Activated CD8-positive, alpha-beta memory T cell treated with anti-CD3 and anti-CD28 coated beads, Interleukin-2, amount 10 ng/mL, durations not matched to agents 7 days and 5 days (primary cell): ENCODE measurements at places on chromosomes 1 and 21. TPM values are rescaled to one million over a fixed set of nuclear protein-coding genes. Genes with fewer than 3 reads are reported as not detected.

- H3K4me1 ChIP-seq, result peaks cover 24% of the 10 kb centered on the region
- peaks cover 21% of the 10 kb centered on the region for H3K36me3 ChIP-seq
- DNase-seq, result no peak
- H3K27me3 ChIP-seq, result no peaks in the 10 kb centered on the region
These were observed 2.9 kb downstream of the FLVCR1 start for GRCh38 chr1:212860713-212861581.

The TMEM125 gene
- not detected for total RNA-seq

DNA sequence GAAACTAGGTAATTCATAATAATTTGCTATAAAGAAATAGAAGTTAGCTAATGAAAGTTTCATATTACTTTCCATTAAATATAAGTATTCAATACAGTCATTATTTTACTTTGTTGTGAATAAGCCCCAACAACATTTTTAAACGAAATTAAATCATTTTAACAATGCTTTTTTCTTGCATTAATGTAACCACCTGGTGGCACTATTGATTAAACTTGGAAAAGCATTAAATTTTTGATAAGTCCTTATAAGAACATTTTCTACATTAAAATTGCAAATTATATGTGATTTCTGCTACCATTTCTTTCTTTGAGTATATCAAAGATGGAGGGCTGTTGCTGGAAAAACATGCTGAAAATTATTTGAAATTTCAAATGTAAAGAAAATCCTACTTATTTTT, 918.8 kb upstream of the TMPRSS15 start:
- DNase-seq, result no peak
- H3K4me3 ChIP-seq, result no peak overlapping the region
- H3K27ac ChIP-seq, result no peak overlapping the region
- H3K27me3 ChIP-seq, result no peaks in the 10 kb centered on the region
- H3K4me1 ChIP-seq, result no peaks in the 10 kb centered on the region

GRCh38 chr1:151458802-151459330, 428 bp downstream of the POGZ start:
- peak overlapping the region; percentile 76 for H3K27ac ChIP-seq
- H3K27me3 ChIP-seq, result peaks cover 24% of the 10 kb centered on the region
- H3K36me3 ChIP-seq, result peaks cover 10% of the 10 kb centered on the region
- peak; percentile 66 for DNase-seq
- peak overlapping the region; percentile 64 for H3K4me3 ChIP-seq

- H3K4me1 ChIP-seq, result peaks cover 3% of the 10 kb centered on the region
- no peak overlapping the region for H3K27ac ChIP-seq
- no peak overlapping the region for H3K4me3 ChIP-seq
- no peak for DNase-seq
- H3K36me3 ChIP-seq, result no peaks in the 10 kb centered on the region
These were observed 27.2 kb upstream of the SLC22A15 start for GRCh38 chr1:115949156-115949555.

DNA sequence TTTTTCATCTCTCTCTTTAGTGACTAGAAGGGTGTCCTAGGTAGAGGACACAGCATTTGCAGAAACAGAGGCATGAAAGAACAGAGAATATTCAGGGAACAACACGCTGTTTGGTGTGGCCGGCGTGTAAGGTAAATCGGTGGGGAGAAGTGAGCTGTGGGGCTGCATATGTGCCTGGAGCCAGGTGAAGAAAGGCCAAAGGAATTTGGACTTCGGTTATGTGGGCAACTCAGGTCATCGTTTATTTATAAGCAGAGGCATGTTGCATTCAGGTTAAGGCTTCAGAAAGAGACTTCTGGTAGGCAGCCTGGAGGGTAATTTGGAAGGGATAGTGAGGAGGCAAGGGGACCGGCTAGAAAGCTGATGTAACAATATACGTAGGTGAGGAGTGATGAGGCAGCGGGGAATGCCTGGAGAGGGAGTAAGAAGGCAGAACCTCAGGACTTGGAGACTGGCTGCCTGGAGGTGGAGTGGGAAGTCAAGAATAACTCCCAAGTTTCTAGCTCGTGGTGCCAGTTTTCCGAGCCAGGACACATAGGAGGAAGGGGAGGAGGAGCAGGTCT, 64.1 kb upstream of the ACOT11 start:
- H3K36me3 ChIP-seq, result no peaks in the 10 kb centered on the region
- H3K27ac ChIP-seq, result peak overlapping the region; percentile 2
- H3K4me1 ChIP-seq, result peaks cover 55% of the 10 kb centered on the region
- no peak overlapping the region for H3K4me3 ChIP-seq
- H3K27me3 ChIP-seq, result peaks cover 36% of the 10 kb centered on the region
- DNase-seq, result no peak

DNA sequence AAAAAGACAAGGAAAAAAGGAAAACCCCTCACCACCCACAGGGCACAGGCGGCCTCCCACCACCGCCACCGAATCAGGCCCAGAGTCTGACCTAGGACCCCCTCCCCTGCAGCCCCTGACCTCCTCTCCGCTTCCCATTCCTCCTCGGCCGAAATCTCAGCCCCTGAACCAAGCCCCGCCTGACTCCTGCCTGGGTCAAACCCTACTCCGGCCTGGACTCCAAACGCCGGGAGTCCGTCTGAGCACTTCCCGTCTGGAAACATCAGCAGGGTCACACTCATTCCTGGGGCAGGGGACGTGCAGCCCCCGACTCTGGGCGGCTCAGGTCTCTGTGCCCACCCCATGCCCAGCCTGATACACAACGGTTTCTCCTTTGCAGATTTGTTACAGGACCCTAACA, 26.4 kb upstream of the SUMO3 start:
- H3K4me1 ChIP-seq, result peaks cover 8% of the 10 kb centered on the region
- peaks cover 6% of the 10 kb centered on the region for H3K27me3 ChIP-seq
- no peak overlapping the region for H3K27ac ChIP-seq
- no peak for DNase-seq
- no peak overlapping the region for H3K4me3 ChIP-seq

GRCh38 chr1:87052400-87052799, 138.0 kb downstream of the HS2ST1 start:
- no peaks in the 10 kb centered on the region for H3K4me1 ChIP-seq
- no peaks in the 10 kb centered on the region for H3K27me3 ChIP-seq
- no peak overlapping the region for H3K27ac ChIP-seq
- H3K36me3 ChIP-seq, result peaks cover 4% of the 10 kb centered on the region
- no peak for DNase-seq

The TMEM200B gene
- total RNA-seq, result not detected

GRCh38 chr1:30822006-30822405, 64.4 kb upstream of the LAPTM5 start:
- H3K36me3 ChIP-seq, result no peaks in the 10 kb centered on the region
- H3K27ac ChIP-seq, result no peak overlapping the region
- peaks cover 16% of the 10 kb centered on the region for H3K4me1 ChIP-seq
- no peak for DNase-seq
- peaks cover 89% of the 10 kb centered on the region for H3K27me3 ChIP-seq

The CELF3 gene
- not detected for total RNA-seq

GRCh38 chr1:58047265-58047858, 499.2 kb downstream of the OMA1 start:
- H3K27ac ChIP-seq, result no peak overlapping the region
- H3K36me3 ChIP-seq, result no peaks in the 10 kb centered on the region
- H3K27me3 ChIP-seq, result no peaks in the 10 kb centered on the region
- no peaks in the 10 kb centered on the region for H3K4me1 ChIP-seq
- H3K4me3 ChIP-seq, result no peak overlapping the region
- DNase-seq, result no peak

The KRTAP19-3 gene
- total RNA-seq, result not detected

DNA sequence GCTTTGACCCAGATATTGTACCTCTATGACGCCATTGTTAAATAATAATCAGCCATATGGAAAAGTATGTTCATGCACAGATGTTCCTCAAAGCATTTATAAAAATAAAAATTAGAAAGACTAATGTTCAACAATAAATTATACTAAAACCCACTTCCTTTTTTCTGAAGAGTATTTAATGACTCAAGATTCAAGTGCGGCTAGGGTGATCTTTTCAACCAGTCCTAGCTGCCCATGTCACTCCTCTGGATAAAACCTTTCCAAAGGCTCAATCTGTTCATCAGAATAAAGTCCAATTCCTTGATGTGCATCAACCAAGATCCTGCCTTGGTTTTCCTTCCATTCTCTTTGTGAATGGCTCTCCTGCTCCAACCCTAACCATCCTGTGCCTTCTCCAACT, 292.0 kb downstream of the VAV3 start:
- no peaks in the 10 kb centered on the region for H3K36me3 ChIP-seq
- no peaks in the 10 kb centered on the region for H3K27me3 ChIP-seq
- H3K4me3 ChIP-seq, result no peak overlapping the region
- no peak overlapping the region for H3K27ac ChIP-seq

The TIE1 gene
- total RNA-seq, result 0.55 TPM

The ATP1A4 gene
- 0.40 TPM for total RNA-seq

- H3K4me3 ChIP-seq, result no peak overlapping the region
- no peak overlapping the region for H3K27ac ChIP-seq
- no peak for DNase-seq
- peaks cover 10% of the 10 kb centered on the region for H3K4me1 ChIP-seq
These were observed 28.0 kb downstream of the IARS2 start for GRCh38 chr1:220121791-220122530.

GRCh38 chr1:43660355-43660754, 10.4 kb downstream of the KDM4A start:
- no peak for DNase-seq
- peaks cover 43% of the 10 kb centered on the region for H3K36me3 ChIP-seq
- peaks cover 5% of the 10 kb centered on the region for H3K4me1 ChIP-seq
- H3K27ac ChIP-seq, result peak overlapping the region; percentile 1

The CSDE1 gene
- total RNA-seq, result 331 TPM

The MYBPH gene
- total RNA-seq, result not detected
